Activated CD4-positive, CD25-positive, alpha-beta regulatory T cell treated with anti-CD3 and anti-CD28 coated beads, Interleukin-2, amount 50 U/mL, for 24 hours (primary cell): ENCODE measurements at places on chromosomes 2 and 18.

DNA sequence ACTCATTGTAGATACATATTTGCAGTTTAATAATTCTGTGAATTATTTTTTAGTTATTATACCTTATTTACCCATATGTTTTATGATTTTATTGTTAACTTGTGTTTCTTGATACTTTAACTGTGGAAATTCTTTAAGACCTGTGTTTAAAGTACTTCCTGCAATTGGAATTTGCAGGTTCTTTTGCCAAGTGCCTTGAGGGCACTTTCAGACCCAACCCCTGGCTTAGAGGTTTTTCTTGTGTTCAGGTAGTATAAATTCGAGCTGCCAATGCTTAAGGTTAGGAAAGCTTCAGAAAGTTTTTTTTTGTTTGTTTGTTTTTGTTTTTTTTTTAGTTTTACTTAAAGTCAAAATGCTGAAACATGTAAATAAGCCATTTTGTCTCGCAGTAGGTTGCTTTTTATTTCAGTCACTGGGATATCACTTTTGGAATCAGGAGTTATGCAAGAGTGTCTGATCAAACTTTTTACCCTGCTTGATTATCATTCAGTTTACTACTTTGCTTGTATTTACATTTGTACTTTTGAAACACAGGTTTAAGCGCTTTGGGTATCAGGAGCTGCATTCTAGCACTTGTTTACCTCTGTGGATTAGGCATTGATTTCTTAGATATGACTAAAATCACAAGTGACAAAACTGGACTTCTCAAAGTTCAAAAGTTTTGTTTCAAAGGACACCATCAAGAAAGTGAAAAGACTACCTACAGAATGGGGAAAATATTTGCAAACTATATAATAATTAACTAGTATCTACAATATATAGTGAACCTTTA, 31.8 kb downstream of the TDRD15 start:
- no peak for ATAC-seq

- no peak for ATAC-seq
These were observed 40.2 kb upstream of the VRK2 start for GRCh38 chr2:58006256-58006951.

GRCh38 chr2:42659609-42660008, 91.2 kb downstream of the MTA3 start:
- ATAC-seq: no peak

DNA sequence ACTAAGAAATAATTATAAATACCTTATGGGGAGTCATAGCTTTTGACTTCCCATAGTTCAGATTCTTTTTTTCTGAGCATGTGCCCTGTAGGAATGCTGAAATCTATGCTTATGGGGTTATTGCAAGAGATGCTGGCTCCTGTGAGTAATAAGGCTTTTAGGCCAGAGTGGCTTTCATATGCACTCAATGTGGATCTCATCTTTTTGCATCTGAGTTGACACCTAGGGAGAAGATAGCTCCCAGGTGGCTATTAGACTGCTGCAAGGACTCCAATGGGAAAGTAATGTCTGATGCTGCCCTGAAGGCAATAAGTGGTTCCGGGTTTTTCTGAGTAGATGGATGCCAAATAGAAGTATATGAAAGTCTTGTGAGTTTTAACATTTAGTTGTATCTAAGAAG, 21.0 kb downstream of the DNAH6 start:
- ATAC-seq: no peak

DNA sequence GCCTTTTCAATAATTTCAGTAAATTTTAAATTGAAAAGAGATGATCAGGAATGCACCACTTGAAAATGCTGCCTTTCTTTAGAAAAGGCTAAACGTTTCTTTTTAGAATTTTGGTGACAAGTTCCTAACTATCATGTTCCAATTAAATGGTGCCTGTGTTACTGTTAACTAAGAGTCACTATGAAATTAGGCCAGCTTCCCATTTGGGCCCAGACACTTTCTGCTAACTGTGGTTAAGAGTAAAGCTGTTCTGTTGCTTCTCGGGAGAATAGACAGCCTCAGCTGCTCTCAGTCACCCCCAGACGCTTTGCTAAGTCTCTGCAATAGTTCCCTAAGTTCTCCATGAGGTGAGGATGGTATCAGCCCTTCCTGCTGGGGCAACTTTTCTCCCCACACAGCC, 90.2 kb downstream of the NPAS2 start:
- no peak for ATAC-seq

DNA sequence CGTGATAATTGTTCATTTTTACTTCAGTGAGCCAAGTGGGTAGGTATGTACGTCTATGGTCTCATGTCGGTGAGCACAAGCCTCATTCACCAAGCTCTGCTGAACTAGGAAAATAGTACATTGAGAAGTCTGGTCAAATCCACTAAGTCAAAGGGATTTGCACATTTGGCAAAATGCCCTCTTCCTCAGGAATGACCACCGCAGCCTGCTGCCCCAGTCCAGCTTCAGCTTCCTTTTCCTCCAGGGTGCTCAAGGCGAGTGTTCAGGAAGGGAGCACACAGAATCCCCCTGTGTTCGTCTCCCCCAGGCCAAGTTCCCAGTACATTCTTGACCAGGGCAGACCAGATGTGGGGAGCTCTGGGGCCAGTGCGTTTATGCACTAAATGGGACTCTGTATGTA, 23.0 kb downstream of the TCF7L1 start:
- no peak for ATAC-seq

DNA sequence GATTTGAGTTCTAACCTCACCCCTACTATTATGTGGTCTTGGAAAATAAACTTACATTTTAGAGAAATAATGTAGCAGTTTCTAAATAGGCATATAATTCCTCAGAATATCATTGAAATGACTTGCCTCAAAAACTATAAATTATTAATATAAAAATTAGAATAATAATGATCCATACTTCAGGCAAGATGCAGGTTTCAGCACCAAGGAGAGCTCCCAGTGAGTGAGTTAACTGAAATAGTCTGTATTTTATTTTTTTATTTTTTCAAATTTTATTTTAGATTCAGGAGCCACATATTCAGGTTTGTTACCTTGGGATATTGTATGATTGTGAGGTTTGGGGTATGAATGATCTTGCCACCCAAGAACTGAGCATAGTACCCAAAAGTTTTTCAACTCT, 472.2 kb upstream of the DCC start:
- ATAC-seq: no peak

- no peak for ATAC-seq
These were observed 148.6 kb upstream of the KCNJ3 start for GRCh38 chr2:154549869-154550268.

- no peak for ATAC-seq
These were observed 6.7 kb downstream of the MIB1 start for GRCh38 chr18:21747268-21747667.

GRCh38 chr2:238580486-238580885, 153.8 kb downstream of the ASB1 start:
- no peak for ATAC-seq

GRCh38 chr18:6627645-6628044, 101.9 kb upstream of the ARHGAP28 start:
- ATAC-seq: no peak

DNA sequence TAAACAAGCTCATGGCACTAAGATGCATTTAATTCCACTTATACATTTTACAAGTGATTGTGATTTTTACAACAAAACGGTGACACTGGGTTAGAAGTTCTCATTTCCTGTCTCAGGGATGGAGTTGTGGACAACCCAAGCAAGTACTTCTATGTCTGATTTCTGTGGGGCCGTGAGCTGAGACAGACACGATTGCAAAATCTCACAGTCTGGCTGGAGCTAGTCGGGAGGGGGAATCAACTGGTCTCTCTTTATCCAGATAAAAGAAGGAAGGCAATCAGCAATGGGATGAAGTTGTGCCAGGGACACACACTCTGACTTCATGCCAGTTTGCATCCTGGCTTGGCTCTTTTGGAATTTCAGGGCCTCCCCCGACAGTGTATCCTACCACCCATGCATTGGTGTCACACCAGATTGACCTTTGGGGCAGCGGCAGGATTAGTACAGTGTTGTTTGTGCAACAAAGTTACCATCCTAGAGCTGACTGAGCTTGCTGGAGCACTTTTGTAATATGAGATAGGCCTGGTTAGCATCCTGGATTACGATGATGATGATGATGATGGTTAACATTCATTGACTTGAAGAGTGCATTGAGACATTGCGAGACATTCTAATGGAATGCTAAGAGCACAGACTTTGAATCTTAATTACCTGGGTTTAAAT, 98.8 kb downstream of the CTAGE1 start:
- no peak for ATAC-seq

DNA sequence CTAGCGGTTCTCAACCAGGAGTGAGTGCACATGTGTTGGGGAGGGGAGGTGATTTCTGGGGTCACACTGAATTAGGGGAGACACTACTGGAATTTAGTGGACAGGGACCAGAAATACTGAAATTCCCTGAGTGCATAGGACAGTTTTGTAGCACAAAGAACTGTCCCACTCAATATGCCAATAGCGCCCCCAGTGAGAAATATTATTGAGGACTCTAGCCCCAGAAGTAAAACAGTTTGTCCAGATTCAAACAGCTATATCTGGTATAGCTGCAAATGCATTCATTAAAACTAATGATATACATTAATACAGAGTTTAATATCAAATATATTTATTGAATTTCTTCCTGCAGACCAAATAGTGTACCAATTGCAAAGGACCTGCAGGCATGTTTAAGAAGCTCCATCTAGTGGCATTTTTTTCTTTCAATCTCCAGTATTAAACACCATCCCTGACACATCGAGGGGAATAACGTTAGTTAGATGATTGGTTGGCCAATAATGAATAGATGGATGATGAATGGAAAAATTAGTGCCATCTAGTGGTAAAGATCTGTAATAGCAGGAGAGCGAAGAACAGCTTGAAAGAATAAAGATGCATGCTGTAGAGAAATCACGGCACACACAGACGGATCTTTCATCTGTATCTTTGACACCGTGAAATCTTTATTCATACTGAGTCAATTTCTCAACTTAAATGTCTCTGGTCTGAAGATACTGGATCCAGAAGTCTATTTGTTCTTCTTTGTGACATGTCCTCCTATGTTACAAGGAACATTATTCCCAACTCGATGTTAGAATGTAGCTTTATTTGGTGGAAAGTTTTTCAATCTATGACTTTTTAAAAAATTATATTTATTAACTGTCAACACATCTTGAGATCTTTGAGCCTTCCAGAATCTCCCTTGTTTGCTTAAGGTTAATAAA, 62.5 kb downstream of the DHRS9 start:
- peak; percentile 98 for ATAC-seq

- ATAC-seq: no peak
These were observed 26.7 kb downstream of the LHCGR start for GRCh38 chr2:48728840-48729239.

GRCh38 chr2:43484323-43484930, 111.4 kb downstream of the THADA start:
- ATAC-seq: no peak

DNA sequence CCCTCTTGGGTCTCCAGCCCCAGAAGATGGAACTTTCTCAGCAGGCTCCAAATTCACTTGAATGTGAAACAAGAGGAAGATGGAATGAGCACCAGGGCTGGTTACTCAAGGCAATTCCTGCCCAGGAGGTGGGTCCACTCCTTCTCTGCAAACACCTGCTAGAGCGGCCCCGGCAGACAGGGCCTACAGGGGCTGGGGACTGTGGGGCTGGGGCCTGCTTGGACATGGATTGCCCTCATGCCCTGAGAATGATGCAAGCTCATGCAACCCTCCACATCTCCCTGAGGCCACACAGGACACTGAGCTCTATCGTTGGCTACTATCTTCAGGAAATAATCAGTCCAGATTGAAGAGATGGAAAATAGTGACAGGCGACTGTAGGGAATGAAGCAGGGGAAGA, 39.1 kb downstream of the TFCP2L1 start:
- ATAC-seq: no peak

- no peak for ATAC-seq
These were observed 27.2 kb downstream of the CCBE1 start for GRCh38 chr18:59669872-59670657.

DNA sequence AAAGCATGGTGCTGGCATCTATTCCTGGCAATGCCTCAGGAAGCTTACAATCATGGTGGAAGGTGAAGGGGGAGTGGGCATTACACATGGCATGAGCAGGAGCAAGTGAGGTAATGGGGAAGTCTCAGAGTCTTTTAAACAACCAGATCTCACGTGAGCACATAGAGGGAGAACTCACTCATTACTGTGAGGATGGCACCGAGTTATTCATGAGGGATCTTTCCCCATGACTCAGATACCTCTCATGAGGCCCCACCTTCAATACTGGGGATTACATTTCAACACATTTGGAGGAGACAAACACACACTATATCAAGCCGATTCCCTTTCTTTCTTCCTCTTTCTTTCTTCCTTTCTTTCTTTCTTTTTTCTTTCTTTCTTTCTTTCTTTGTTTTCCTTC, 47.9 kb upstream of the FANCL start:
- ATAC-seq: no peak

DNA sequence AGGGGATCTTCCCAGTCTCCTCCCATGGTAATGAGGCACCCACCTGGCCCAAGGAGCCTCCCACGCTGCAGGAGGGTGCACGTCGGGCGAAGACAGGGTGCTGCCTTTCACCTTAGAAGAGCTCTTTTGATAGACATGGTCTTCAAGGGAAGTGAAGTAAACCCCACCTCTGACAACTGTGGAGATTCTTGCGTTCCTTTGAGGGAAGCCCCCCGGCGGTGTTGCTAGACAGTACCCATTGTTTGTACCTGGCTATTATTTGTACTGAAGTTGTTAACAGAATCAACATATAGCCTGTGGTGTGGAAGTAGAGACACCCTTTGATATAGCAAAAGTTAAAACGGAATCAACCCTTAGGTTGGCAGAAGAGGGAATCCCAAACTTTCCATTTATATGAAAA, 648.0 kb downstream of the GALR1 start:
- no peak for ATAC-seq

- ATAC-seq: no peak
These were observed 6.3 kb upstream of the DRC1 start for GRCh38 chr2:26395394-26395793.

DNA sequence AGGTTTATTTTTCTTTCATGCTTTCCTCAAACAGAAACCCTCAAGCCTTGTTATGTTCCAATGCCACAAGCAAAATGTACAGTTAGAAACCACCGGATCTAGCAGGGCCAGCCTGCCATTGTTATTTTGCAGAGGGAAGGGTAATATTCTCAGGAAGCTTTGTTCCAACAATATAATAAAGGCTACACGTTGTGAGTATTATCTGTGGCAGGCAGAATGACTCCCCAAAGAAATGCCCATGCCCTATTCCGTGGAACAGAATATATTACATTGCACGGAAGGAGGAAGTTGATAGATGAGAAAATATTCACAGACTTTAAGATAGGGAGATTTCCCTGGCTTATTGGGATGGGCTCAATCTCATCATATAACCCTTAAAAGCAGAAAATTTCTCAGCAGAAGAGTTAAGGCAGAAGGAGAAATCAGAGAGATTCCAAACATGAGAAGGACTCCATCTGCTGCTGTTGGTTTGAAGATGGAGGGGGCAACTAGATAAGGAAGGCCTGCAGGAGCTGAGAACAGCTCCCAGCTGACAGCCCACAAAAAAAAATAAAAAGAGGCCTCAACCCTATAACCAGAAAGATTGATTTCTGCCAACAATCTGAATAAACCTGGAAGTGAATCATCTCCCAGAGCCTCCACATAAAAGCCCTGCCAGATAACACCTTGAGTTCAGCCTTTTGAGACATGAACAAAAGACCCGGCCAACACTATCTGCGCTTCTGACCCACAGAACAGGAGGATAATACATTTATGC, 466.6 kb downstream of the LPIN1 start:
- ATAC-seq: no peak

GRCh38 chr2:200482194-200482593, 27.7 kb downstream of the KCTD18 start:
- no peak for ATAC-seq
